Thyroid gland (tissue), 4 donors: ENCODE measurements at places on chromosomes 3 and 15.

GRCh38 chr3:52509753-52510328 is 14.7 kb downstream of the STAB1 start:
- no peak for DNase-seq

- no peak for DNase-seq
Observed at GRCh38 chr3:31823184-31823583, 157.9 kb downstream of the OSBPL10 start.

GRCh38 chr3:23931597-23931996 is 13.5 kb upstream of the NR1D2 start:
- DNase-seq = no peak

DNA sequence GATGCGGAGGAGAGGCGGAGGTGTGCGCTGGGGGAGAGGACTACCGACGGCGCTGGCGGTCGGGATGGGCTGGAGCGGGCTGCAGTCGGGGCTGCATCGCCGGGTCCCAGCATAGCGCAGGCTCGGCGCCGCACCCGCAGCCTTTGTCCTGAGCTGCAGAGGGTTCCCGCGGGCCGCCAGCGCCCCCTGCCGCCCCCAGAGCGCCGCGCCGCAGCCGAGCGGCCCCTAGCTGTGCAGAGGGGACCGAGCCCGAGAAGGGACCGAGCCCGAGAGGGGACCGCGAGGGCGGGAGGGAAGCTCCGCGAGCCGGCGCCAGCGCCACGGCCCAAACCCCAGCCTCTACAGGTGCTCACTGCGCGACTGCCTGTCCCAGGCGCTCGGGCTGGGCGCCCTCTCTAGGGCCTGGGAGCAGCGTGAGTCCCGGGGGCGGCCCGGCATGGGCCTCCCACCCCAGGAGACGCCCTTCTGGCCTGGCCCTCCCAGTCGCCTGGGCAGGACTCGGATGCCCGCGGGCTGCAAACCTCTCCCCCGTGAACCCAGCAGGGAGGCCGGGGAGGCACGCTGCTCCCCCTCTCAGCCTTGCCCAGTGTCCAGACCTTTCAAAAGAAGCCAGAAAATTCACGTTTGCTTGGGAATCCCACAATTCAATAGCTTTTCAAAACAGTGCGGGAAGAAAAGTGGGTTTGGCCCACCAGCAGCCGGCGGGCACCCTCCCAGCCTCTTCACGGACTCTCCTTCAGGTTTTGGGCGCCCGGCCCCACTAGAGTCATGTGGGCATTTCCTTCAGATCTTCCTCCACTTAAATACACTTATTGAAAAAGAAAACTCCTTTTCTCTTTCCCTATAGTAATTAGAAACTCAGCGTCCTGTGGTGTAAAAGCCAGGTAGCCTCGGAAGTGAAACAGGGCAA is 134.7 kb downstream of the TPRA1 start:
- DNase-seq = peak; percentile 73

- peak; percentile 26 for DNase-seq
Observed at GRCh38 chr3:129934234-129935123, 40.0 kb upstream of the TRH start.

GRCh38 chr3:101940521-101941317 is 91.4 kb downstream of the NFKBIZ start:
- DNase-seq = no peak

- no peak for DNase-seq
Observed at GRCh38 chr3:37763309-37763708, 98.4 kb upstream of the CTDSPL start.

GRCh38 chr3:69359916-69360315 is 26.0 kb downstream of the FRMD4B start:
- no peak for DNase-seq

DNA sequence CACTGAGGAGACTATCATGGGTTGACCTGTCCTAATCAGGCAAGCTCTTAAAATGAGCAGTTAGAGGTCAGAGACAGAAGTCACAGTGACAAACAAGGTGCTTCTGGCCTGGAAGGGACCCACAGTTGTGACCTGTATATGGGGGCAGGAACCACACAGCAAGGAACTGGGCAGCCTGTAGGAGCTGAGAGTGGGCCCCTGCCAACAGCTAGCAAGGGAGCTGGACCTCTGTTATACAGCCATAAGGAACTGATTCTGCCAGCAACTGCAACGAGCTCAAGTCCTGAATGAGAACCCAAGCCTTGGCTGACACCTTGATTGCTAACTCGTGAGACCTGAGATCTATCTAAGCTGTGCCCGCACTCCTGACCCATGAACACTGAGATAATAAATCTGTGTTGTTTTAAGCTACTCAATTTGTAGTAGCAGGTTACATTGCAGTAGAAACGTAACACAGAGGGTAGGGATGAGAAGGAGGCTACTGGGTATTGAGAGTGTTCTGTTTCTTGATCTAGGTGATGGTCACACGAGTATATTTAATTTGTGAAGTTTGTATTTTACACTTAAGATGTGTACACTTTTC is 44.5 kb upstream of the MAGI1 start:
- no peak for DNase-seq

GRCh38 chr15:64092075-64092820 is 1.4 kb downstream of the CIAO2A start:
- DNase-seq = no peak

- DNase-seq = no peak
Observed at GRCh38 chr3:183434992-183435391, 6.6 kb upstream of the MCF2L2 start.

DNA sequence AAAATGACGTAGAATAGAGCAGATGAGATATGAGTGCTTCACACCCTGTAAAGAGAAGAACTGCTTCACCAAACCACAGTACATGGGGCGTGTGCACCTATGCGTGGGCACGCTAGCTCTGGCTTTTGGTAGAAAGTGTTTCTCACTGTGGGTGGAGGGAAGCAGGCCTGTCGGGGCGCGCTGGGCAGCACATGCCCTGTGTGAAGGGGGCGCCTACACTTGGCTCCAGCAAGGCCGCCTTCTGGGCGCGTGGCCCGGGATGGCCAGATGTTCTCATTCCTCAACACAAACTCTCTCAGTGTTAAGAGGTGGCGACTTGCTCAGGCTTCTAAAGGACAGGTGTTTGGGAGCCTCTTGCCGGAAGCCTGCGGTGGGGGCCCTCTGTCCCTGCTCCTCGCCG is 90.0 kb downstream of the FBLN2 start:
- DNase-seq = no peak

GRCh38 chr15:64507293-64507802 is 47.0 kb downstream of the ZNF609 start:
- peak; percentile 90 for DNase-seq

- no peak for DNase-seq
Observed at GRCh38 chr3:142947799-142948575, 15.5 kb downstream of the PAQR9 start.

DNA sequence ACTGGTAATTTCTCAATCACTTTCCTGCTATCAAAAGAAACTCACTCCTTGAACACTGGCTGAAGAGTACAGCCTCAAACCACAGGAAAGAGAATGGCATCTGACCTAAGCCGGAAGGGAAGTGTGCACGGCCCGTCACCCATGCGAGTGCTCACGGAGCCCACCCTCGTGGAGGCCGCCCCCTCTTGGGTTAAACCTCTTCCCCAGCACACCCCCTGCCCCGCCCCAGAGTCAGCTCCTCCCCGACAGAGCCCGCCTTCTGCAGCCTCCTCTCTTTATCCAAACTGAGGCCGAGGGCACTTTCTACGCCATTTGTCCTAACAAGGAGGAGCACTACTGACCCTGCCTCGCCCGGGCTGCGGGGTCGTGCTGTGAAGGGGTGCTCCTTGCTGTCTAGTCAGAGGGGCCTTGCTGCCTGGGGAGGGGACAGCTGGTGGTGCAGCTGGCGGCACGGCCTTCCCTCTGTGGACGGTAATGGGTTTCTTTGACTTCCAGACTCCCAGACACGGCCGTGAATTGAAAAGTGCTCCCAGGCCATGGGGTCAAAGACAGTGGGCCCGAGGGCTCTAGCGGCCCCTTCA is 137.7 kb downstream of the NSMCE3 start:
- no peak for DNase-seq

GRCh38 chr3:158712443-158712842 is 19.8 kb downstream of the RARRES1 start:
- no peak for DNase-seq

GRCh38 chr3:120349855-120350125 is 636 bp upstream of the LRRC58 start:
- no peak for DNase-seq

DNA sequence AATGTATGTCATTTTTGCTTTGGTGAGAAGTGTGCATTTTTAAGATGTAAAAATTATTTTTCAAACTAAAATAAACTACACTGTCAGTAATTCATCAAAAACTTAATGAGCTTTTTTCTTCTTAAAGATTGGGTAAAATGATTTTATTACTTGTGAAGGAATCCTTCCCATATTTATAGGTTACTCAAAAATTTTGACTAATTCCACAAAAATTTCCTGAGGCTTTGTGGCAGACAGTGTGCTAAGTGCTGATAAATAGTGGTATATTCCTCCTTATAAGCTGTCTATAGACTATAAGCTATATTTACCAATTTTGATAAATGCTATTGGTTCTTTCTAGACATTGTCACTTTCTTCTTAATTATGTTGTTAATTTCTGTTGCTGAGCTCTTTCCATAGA is 284.5 kb upstream of the SEMA6D start:
- no peak for DNase-seq

DNA sequence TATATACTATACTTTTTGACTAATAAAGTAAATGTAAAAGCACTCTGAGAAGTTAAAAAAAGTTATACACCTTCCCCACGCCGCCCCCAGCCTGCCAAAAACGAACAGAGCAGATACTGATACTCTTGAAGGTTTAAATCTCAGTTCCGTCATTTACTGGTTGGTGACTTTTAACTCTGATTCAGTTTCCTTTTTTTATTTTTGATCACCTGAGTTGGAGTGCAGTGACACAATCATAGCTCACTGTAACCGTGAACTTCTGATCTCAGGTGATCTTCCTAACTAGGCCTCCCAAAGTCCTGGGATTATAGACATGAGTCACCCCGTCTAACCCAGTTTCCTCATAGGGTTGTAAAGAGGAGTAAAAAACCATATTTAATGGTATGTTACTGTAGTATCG is 3.3 kb upstream of the TIPIN start:
- DNase-seq = no peak

GRCh38 chr3:174346141-174346540 is 513.0 kb upstream of the NAALADL2 start:
- DNase-seq = no peak

GRCh38 chr15:52340093-52340492 is 44.5 kb upstream of the MYO5C start:
- DNase-seq = no peak

DNA sequence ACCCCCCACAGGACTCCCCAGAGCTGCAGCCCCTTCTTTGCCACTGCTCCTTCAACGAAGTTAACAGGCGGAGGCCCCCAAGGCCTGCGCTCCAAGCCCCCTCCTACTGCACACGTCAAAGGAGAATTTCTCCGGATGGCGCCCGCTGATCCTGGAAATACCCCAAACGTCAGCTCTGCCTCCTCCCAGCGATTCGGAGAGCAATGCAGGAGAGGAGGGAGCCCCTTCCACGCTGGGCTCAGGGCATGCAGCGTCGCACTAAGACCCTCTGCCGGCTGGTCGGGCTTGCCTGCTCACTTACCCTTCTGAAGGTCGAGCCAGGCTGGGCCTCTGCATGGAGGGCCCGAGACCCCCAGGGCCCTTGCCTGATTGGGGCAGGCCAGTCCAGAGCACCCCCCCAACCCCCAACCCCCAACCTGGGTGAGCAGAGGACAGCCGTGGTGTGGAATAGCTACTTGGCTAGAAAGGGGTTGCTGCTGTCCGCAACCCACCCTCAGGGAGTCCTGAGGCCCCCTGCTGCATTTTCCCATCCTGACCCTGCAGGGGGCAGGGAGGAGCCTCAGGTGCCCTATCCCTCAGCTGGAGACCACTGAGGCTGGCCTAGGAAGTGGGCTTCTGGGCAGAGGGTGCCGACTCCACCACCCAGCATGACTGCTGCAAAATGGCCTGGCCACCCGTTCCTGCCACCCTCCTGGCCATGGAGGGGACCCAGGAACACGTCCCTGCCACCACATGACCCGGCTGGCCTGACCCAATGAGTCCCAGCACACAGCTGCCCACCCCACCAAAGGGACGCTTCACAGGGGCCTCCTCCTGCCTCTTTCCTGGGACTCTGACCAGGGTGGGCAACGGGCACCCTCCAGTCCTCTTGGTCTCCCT is 976 bp downstream of the ATP2B2 start:
- DNase-seq = no peak

DNA sequence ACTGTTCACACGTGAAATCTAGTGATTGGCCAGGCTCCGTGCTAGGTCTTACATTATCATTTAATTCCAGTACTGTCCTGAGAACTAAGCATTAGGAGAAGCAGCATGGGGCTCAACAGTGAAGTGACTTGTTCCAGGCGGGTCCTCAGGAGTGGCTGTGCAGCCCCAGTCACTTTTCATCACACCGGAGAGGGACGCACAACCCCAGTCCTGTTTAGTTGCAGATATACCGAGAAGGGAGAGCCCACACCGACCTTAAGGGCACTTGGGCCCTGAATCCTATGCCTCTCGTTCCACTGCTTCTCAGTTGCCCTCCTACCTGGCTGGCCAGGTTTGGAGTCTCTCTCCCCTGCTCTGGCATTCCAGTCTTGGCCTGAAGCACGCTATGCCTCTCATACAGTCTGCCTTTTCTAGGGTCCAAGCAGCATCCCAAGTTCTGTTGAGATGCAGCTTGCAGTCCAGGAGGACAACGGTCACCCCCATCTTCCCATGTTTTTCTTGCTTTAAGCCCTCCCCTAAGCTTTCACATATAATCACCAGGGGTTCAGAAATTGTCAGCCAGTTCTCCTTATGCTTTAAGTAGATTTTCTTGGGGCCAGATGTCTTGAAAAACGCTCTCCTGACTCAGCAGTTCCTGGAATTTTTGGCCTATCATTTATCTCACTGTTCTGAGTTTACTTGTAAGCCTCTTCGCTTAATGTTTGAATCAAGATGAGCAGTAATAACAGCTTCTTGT is 10.1 kb downstream of the FAM131A start:
- DNase-seq = peak; percentile 12

GRCh38 chr15:74530771-74531143 is 10.3 kb upstream of the ARID3B start:
- no peak for DNase-seq

- DNase-seq = no peak
Observed at GRCh38 chr3:151558661-151559060, 97.8 kb upstream of the IGSF10 start.

- DNase-seq = no peak
Observed at GRCh38 chr3:11566916-11567315, 76.8 kb downstream of the VGLL4 start.
